ENCODE measurements at places on chromosomes 12 and 14.

- no peak for DNase-seq
These were observed 83.3 kb upstream of the CSRP2 start for GRCh38 chr12:76962099-76962498.

DNA sequence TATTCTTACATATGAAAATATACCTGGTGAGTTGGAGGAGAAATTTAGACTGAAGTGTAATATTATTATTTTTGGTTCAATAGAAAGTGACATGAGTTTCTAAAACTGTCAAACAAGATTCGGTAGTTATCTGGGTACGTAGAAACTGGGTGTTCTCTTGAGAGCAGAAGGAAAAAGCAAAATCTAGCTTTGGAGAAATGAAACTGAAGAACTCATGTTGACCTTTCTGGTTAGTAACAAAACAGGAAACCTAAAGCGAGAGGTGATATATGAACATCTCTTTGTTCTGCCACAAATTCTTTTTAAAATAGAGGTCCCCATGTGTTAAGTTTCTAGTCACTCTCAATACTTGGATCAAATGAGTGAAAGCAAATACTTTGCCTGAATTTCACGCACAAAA is 401.7 kb downstream of the TRHDE start:
- no peak for DNase-seq

GRCh38 chr12:11667171-11667570 is 17.7 kb downstream of the ETV6 start:
- no peak for DNase-seq

DNA sequence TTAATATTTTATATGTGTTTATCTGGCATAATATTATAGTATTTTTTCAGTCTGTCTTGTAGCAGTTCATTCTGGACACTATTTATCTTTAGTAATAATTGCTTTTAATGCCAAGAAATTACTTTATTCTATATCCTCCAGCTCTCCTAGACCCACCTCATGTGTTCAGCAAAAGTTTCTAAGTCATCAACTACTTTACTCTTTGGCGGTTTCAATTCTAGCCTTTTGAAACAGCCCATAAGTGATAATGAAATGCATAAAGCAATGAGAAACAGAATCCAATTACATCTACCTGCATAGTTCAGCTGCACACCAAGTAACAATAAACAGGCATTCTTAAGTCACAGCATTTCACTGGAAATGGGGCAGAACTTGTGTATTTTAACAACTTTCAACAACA is 225.5 kb downstream of the SLC25A21 start:
- no peak for DNase-seq

DNA sequence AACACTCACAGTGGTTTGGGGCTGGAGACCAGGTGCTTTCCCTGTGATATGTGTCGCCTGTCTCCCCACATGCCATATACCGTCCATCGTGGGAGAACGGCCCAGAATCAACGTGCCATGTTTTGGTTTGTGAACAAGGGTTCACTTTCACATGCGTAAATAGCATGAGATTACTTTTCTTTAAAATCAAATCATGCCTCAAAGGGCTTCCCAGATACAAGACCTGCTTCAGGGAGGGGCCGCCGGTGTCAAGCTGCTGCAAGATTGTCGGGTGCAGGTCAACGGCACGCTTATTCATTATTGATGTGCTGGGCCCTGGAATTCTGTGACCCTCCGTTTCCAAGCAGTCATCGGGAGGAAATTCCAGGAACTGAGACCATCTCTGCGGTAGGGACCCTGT is 145.2 kb upstream of the RTL1 start:
- no peak for DNase-seq

GRCh38 chr12:68505970-68506369 is 104.7 kb upstream of the RAP1B start:
- no peak for DNase-seq

DNA sequence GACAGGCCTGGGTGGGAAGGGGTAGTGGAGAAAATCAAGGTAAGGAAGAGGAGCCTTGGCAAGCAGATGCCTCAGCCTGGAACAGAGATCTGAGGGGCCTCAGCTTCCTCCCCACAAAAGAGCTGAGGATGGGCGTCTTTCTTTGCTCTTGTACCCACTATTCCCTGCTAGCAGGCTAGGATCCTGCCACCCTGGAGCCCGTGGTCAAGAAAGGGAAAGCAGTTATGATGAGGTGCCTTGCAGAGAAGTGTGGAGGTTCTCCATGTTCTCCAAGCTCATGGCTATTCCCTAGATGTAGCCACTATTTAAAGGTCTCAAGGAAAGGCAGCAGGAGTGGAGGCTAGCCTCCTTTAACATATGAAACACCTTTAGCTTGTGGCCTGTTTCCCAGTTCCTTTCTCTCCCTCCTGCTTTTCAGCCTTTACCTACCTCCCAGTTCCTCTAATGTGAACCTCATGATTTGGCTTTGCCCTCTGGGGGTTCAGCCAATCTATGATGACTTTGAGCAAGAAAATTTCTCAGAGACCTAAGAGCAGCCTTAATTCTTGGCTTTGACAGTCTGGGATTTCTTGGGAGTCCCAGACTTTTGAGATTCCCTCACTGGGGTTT is 1.1 kb downstream of the IKZF4 start:
- no peak for DNase-seq

DNA sequence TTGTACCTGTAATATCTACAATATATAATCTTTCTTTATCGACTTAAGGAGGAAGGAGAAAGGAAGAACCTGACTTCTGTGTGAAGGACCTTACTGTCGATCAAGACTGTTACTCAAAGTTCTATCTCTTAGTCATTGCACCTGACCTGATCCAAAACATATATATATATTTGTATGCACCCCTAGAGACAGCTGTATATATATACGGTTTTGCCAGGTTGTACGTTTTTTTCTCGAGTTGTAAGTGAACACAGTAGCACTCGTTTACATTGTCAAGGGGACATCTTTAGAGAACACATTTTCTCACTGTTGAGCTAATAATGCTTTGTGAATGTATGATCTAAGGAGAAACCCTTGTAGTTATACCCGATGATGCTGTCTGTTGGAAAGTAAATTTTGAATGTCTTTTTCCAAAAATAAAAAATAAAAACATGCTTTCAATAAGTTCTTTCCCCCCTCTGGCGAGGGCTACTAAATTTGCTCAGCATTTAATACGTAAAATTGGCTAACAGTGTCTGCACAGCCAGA is 536 bp upstream of the SLC35E3 start:
- DNase-seq, result peak; percentile 5

DNA sequence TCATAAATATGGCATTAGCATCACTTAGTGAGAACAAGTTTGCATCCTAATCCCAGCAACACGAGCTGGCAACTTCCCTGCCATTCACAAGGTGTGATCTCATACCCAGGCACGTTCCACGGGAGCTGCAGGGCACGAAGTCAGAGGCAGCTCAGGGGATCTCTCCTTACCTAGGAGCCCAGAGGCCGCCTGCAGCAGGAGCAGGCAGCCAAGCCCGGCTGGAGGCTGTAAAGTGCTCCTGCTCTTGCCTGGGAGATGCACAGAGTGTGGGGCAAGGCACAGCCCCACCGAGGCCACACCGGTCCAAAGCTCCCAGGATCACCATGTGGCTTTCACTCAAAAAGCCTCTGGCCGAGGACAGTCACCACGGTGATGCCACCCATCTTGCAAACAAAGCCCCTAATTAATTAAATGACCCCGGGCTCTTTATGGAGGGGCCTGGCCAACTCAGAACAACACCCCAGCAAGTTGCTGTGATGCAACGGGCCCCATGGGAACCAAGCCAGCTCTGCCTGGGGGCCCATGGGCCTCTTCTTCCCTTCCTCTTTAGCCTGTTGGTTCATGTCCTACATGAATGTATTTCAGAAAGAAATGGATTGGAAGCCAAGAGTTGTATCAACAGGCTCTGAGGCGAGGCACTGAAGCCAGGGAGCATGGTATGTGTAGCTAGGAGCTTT is 26.5 kb downstream of the NUAK1 start:
- peak; percentile 79 for DNase-seq

All from RWPE1 (cell line).